ENCODE measurements at places on chromosomes 12 and 14.
A peak's percentile ranks its signal among the peaks of the same experiment; 100 is the strongest.

DNA sequence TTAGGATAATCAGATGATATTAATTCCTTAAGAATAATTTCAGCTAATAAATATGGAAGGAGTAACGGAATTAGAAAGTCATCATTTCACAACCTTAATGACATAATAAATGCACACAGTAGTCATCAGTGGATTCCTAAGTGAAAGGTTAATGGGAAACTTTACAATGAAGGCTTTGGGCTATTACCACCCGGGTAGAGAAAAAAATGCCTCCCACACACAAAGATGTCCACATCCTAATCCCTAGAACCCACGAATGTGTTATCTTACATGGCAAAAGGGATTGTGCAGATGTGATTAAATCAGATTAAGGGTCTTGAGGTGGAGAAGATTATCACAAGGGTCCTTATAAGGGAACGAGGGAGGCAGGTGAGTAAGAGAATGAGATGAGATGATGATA lies 5.6 kb downstream of the TMED10 start:
- no peak for DNase-seq

- no peak for DNase-seq
These were observed 35.2 kb downstream of the RILPL1 start for GRCh38 chr12:123498126-123498825.

DNA sequence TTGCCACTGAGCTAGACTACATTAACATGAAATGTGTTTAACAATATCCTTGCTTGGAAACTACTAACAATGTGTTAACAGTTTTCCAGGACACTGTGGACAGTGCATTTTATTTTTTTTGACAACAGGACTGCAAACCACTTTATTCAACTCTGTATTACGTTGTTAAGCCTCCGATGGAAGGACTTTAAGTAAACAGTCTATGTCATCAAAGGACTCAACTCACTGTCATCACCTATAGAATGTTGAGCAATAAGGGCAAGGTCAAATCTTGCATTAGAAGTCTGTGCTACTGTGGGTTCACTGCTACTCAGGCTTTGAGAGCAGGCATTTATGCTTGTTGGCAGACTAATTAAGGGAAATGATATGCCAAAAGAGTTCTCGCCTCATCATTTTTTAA lies 483.7 kb downstream of the FLRT2 start:
- no peak for DNase-seq

GRCh38 chr14:98138666-98139065 lies 1133.3 kb downstream of the BCL11B start:
- DNase-seq, result peak; percentile 43

DNA sequence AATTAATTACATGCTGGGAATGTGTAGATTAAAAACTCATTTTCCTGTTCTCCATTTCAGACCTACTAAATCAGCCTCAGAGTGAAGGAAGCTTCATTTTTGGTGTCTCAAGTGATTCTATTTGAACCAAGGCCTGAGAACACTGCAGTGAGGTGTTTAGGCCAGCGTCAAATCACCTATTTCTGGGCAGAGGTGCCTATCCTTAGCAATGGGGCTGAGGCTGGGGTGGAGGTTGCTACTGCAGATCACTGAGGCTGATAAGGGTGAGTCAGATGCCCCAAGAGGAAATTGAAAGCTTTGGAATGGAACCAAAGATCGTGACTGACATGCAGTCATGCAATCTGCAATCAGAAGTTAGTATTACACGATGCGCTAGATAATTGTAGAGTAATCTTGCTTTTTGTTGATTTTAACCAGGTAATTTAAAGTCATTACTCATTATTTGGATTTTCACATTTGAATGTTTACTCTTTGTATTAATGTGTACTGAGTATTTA lies 4.4 kb downstream of the TXNRD1 start:
- DNase-seq, result peak; percentile 49

- no peak for DNase-seq
These were observed 1.4 kb upstream of the PHC1 start for GRCh38 chr12:8912914-8913313.

DNA sequence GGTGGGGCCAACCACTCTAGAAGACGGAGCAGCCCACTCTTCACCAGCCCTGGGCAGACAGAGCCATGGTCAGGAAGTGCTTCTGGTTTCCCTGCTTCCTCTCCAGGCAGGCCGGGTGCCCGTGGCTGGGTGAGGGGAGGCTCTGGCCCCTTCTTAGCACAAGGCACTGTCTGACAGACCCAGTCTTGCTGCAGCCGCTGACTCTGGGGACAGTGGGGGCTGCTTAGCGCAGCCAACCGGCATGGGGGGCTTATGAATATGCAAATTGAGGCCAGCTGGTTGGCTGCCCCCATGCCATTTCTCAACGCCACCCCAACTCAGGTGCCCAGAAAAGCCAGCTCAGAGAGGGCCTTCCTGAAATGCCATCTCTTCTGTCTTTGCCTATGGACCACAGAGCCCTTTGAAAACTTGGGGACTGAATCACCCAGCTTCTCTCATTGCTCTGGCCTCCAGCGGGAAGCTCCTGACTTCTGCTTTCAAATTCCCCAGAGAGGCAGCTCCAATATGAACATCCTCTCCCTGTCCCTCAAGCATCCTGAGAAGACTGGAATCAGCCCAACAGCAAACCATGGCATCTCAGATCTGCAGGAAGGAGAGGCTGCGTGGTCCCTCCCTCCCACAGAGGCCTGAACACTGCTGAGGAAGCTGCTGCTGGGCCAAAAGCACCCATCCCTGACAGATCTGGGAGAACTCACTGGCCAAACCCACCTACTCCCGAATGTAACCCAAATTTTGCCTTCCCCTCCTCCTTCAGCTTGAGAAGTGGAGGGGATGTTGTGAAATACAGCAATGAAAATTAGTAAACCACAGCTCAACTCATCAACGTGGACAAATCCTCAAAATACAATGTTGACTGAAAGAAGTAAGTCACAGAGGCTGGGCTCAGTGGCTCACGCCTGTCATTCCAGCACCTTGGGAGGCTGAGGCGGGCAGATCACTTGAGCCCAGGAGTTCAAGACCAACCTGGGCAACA lies at the start of gene PROX2:
Gene PROX2, minus strand, starts transcription at position 205 of the 973 bp plus-strand sequence. CDS start 12,311 bp downstream, outside the sequence.
- peak; percentile 9 for DNase-seq

DNA sequence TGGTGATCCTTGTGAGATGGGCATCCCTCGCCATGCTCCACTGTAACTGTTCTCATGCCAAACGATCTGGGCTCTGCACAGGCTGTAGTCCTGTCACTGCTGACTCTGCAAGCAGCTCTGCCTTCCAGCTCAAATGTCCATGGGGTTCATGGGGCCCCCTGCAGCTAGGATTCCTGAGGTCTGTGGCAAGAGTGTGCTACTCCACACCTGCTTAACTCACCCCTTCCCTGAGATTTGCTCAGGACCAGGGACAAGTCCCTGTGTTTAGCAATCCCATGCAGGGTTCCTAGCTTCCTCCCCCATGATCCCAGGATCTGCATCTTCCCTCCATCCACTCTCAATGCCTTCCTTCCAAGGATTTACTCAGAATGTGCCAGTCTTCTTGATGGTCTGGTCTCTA lies 241.0 kb downstream of the ASCL1 start:
- no peak for DNase-seq

DNA sequence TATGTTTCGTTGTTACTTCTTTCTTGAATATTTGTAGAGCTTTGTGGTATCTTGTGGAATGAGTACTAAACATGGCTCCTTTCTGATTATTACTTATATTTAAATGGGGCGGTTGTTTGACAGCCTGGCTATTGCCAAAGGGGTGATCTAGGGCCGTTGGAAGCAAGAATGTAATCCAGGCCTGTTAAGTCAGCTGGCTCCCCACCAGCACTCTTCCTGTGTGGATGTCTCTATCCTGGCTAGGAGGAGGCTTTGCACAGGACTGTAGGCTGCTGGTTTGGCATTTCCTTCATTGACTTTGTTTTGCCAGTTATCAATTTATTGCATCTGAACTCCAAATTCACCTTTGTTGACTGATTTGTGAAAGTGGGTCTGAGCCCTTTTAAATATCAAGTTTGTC lies 5.6 kb downstream of the FAM234B start:
- DNase-seq, result no peak

- no peak for DNase-seq
These were observed 226.1 kb downstream of the ITPR2 start for GRCh38 chr12:26606911-26607310.

GRCh38 chr14:51014625-51015024 lies 70.3 kb upstream of the PYGL start:
- DNase-seq, result no peak
